ENCODE measurements at places on chromosomes 2 and 18.

- DNase-seq: no peak
These were observed 227.6 kb downstream of the ASXL3 start for GRCh38 chr18:33805592-33805991.

DNA sequence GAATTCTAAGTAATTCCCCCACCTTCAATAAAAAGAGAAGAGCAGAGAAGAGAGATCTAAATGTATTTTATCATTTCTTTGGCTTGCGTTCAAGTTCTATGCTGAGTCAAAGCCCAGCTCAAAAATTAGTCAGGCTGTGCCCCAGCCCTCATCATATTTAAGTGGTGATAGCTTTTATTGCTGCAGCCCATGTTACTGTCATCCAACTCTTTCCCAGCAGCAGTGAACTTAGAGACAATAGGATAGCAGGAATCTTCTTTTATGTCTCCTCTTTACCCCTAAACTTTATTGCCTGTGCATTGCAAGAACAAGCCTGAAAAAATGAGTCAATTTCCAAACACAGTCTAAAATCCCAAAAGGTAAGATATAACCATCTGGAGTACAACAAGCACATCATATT is 1599.3 kb upstream of the PIK3C3 start:
- no peak for DNase-seq

DNA sequence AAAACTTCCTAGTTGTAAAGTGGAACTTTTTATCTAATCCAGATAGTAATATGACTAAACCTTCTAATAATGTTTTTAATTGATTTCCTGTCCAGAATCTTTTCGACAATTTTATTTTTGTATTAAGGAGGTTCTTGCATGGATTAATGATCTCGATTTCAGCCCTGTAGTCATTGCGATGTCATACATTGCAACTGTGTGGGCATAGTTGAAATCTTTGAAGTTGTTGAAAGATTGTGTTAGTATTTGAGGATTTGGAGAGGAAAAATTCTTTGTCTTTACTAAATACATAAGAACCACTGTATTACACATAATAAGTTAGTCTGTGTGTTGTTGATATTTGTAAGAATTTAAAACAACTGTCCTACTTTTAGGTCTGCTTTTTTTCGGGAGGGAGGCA is 31.1 kb downstream of the ACSL3 start:
- DNase-seq: no peak

- no peak for DNase-seq
These were observed 171.6 kb downstream of the GRB14 start for GRCh38 chr2:164449706-164450105.

GRCh38 chr18:45007531-45007930 is 326.8 kb downstream of the SETBP1 start:
- DNase-seq: no peak

DNA sequence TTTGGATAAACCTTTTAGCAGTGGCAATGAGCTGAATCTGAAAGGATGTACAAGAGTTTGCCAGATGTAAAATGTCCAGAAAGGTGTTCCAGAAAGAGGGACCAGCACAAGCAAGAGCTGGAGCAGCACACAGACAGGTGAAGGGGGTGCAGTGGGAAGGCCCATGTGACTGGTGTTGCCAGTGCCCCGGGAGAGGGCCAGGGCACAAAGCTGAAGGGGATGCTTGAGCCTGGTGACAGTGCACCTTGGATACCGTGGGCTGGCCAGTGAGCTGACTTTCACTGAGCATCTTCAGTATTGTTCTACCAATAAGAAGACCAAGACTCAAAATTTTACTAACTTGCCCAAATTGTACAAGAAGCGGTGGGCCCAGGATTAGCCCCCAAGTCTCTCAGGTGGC is 132.3 kb upstream of the ALPP start:
- no peak for DNase-seq

- DNase-seq: no peak
These were observed 62.6 kb downstream of the DSEL start for GRCh38 chr18:67453901-67454300.

GRCh38 chr18:42444349-42444748 is 489.3 kb downstream of the PIK3C3 start:
- no peak for DNase-seq

GRCh38 chr2:38301340-38301968 is 75.6 kb downstream of the ATL2 start:
- DNase-seq: no peak

DNA sequence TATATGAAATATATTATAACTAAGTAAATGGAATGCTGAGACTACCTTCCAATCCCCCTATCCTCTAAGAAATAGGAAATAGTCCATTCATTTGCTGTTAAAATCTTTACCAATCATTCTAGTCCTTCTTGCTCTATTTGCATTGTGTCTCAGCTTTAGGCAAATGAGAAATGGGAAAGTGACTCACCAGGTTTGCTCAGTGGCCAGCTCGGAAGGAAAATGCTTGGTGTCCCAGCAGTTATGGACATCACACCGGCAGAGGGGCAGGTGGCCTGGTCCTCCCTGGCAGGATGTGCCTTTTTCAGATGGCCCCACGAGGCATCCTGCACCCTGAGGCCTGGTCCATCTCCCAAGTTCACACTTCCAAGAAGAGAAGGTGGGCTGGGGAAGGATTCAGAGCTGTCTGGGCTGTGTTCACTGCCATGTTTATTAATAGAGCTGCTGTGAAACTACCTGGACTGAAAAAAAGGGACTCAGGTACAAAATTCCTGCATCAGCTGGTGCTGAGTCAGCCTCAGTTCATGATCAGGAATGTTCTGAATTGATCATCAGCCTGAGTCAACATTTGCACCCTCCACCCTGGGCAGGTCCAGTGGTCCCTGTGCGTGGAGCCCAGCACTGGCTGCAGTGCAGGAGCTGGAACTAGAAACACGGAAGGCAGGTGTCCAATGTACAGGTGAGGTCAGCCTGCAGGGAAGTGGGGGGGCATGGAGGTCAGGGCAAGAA is 60.1 kb upstream of the ARL4C start:
- DNase-seq: no peak

- DNase-seq: peak; percentile 22
These were observed 55.4 kb upstream of the CD28 start for GRCh38 chr2:203650860-203651613.

GRCh38 chr2:17871639-17872038 is 6.8 kb upstream of the KCNS3 start:
- DNase-seq: no peak

- DNase-seq: no peak
These were observed 99.6 kb downstream of the PTGR3 start for GRCh38 chr18:75109319-75109691.

- DNase-seq: no peak
These were observed 11.6 kb downstream of the ADCY3 start for GRCh38 chr2:24908461-24908901.

GRCh38 chr18:45167631-45168280 is 447.5 kb upstream of the SLC14A2 start:
- DNase-seq: no peak

DNA sequence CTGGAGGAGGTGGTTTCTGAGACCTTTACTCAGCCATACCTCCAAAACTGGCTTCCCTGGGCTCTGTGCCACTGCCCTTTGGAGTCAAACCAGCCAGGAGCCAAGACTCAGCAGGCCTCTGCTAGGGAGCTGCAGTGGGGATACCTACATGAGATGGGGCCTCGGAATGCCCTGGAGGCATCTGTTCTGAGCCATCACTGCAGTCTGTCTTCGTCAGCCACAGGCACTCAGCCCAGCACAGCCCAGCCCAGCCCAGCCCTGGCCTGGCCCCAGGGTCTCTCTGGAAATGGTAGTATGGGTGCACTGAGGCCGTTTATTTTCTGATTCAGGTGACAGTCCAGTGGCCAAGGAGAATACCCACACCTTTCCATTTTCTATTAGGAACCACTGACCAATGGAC is 209.8 kb downstream of the CELF4 start:
- DNase-seq: no peak

- no peak for DNase-seq
These were observed 291.8 kb upstream of the TNP1 start for GRCh38 chr2:217151509-217152206.

DNA sequence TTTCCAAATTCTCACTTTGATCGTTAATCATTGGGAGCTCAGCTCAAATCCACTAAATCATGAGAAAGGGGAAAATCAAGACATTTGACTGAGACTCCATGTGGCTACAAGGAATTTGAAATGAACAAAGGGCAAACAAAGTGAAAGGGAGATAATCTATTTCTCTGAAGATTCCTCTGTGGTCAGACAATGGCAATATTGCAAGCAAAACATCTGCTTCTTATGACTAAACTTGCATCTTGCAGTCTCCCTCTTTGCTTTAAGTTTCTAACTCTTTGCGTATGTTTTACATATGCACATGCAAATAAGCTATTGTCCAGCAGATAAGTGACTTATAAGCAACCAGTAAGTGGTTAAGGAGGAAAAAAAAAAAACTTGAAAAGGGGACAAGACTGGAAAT is 299.1 kb upstream of the NXPH2 start:
- DNase-seq: no peak

- no peak for DNase-seq
These were observed 26.3 kb downstream of the ACSL3 start for GRCh38 chr2:222887124-222887523.

DNA sequence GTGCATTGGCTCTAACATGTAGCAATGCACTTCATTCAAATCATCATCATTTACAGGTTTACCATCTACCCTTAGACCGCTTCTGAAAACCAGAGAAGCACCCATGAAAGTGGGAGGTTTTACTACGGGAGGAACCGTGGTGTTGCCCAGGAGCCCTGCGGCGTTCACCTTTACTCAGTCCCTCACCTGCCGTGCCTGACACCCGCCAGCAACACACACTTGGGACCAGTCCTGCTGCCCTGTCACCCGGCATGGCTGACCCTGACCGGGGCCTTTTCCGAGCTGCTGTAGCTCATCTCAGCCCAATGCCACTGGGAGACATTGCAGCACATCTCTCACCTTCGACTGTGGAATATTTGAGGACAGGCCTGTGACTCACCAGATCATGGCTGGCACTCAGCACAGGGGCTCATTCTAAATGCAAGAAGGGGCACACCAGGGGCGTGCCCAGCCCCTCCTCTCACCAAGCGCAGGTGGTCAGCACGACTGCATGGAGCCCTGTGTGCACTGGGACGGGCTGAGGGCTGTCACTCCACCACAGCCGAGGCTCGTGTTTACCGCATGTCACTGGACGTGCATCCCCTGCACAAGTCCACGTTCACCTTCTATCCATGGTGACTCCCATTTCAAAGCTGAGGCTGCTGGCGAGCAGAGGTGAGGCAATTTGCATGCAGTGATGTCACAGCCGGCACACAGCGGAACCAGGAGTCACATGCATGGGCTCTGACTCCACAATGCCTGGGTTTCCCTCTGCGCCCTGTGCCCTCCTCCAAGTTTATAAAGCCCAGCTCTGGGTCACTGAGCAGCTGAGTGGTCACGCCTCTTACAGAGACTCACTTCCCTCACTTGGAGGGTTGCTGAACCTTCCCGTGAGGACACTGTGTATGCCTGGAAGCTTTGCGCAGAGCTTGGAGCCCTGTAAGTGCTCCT is 76.7 kb upstream of the SNTG2 start:
- no peak for DNase-seq

DNA sequence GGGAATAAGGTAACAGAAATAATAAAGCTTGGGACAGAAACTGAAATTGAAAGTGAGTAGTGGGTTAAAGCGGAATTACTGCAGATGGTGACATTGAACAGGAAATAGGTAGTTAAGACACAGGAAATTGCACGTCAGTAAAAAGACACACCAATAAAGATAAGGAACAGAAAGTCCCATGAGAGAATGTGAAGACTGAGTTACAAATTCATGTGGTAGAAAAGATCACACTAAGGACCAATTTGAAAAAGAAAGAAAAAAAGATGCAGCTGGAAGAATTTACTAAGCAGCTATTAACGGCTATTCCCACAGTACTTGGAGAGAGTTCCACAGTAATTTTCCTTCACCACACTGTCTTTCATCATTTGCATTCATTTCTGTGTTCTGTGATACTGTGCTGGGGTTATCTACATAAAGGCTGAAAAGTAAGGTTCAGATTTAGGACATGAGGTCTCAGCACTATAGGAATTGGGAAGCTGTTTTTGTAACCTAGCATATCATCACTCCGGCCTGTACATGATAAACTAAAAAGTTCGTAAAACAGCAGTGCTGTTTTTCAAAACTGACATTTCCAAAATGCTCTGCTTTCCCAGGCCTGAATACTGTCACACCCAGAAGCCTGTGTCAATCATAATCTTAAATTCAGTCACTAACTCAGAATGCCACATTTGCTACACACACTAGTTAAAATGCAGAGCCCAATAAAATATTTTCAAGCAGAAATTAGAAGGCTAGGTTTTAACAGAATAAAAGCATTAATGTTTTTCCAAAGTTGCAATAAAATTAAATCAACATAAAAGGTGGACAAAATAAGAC is 42.9 kb downstream of the SRBD1 start:
- no peak for DNase-seq

DNA sequence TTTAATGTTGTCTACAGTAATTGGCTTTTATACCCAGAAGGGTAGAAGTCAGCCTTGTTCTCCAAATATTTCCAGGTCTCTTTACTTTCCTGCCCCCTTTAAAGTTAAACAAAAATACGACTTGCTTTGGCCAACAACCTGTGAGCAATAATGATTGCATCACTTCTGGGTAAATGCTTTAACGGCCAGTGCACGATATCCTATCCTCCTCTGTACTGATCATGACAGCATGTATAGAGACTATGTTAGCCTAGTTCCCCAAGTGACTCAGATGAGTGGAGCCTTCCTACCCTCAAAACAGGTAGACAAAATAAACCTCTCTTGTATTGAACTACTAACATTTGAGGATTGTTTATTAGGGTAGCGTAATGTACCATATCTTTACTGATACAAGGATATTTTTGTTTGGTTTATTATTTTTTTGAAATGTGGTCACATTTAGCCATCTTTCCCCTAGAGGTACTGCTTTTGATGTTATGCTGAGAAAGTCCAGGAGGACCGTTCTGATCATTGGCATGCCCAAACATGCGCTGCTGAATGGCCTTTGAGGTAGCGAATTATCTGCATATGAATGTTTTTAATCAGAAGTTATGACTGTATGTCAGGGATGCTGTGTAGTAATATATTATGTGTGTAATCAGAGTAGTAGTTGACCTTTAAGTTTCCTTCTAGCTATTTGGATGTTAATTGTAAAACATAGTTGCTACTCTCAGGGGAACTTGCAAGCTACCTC is 262.6 kb upstream of the DCC start:
- no peak for DNase-seq

- DNase-seq: no peak
These were observed 292.1 kb downstream of the RDH14 start for GRCh38 chr2:18268400-18268799.

DNA sequence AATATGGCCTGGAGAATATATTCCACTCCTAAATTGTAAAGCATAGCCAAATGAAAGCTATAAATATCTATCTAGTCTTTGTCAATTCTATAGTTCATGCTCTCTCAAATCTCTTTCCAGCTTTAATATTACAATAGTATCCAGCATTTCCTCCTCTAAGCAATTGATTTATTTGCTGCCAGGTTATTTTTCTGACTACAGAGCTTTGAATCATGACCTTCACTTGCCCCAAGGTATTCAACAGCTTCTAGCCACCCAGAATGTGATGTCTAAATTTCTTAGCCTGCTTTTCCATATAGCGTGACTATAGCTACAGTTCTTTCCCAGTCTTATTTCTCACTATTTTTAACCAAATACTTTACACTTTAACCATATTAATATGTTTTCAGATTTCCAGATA is 1287.6 kb downstream of the LRP1B start:
- DNase-seq: no peak

GRCh38 chr18:38941711-38942561 is 1376.3 kb upstream of the CELF4 start:
- no peak for DNase-seq

Measured in iPS-NIHi11 (cell line).